ENCODE measurements at places on chromosomes 12 and 14. TPM values are rescaled to one million over a fixed set of nuclear protein-coding genes. Genes with fewer than 3 reads are reported as not detected.
A peak's percentile ranks its signal among the peaks of the same experiment; 100 is the strongest.

The CLEC4A gene
- total RNA-seq: 0.33 TPM

GRCh38 chr12:111823891-111824290 lies 18.1 kb upstream of the MAPKAPK5 start:
- no peak for DNase-seq

DNA sequence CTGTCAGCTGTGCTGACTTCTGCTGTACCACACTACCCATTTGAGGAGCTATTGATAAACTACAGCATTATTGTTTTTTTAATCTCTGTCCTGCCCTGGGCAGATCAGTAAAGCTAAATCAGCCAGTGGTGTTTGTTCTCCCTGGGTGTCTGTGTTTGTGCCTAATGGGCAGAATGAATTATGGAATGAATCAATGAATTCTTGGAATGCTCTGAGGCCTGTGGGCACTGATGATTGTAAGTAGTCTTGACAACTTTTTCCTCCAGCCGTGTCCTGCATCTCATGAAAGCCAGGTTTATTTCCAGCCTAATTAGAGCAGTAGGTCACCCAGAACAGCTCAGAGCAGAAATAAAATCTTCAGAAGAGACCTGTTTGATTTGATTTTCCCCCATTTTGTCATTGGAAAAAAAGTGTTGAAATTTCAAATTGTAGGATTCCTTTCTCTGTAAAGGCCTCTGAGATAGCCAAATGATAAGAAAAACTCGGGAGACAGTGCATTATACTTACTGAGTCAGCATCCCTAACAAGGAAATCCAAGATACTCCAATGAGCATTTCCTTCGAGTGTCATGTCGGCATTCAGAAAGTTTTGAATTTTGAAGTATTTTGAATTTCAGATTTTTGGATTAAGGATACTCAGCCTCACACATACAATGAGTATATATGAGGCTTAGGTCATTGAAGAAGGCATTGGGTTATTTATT lies 19.4 kb upstream of the EVL start:
- peak; percentile 64 for DNase-seq

DNA sequence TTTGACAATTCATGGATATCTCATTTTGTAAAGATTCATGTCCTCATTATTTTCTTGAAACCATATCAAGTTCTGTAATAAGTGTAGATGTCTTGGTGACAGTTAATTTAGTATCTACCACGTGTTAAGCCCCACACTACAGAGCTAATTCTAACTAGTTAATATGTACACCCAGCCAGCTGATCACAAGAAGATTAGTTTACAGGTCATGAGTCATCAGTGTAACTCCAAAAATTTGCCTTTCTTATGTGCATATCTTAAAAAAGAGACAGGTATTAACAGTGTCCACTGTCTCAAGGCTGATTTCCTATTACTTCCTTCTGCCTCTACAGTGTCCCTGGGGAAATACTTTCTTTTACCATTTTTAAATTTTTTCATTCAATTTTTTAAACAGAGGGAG lies 13.3 kb upstream of the YBX3 start:
- no peak for DNase-seq

Data from fibroblast of lung (primary cell).